ENCODE measurements at places on chromosomes 3 and 15. TPM values are rescaled to one million over a fixed set of nuclear protein-coding genes. Genes with fewer than 3 reads are reported as not detected.

- DNase-seq = no peak
Observed at GRCh38 chr3:25097023-25097422, 331.0 kb upstream of the RARB start.

- no peak for DNase-seq
Observed at GRCh38 chr3:51945031-51945840, 3.1 kb downstream of the PARP3 start.

DNA sequence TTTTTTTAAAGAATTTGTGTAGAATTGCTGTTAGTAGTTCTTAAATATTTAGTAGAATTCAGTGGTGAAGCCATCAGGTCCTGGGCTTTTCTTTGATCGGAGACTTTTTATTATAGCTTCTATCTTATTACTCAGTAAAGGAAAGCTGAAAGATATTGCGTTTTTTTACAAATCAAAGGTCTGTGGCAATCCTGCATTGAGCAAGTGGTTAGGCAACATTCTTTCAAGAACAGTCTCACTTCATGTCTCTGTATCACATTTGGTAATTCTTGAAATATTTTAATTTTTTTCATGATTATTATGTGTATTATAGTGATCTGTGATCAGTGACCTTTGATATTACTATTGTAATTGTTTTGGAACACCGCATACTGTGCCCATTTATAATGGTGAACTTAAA lies 140.8 kb downstream of the UNC13C start:
- no peak for DNase-seq

GRCh38 chr15:96887730-96888129 lies 557.2 kb downstream of the NR2F2 start:
- peak; percentile 79 for DNase-seq

Gene PCSK6
- 24.0 TPM for total RNA-seq
